ENCODE measurements at places on chromosomes 7 and 10.

DNA sequence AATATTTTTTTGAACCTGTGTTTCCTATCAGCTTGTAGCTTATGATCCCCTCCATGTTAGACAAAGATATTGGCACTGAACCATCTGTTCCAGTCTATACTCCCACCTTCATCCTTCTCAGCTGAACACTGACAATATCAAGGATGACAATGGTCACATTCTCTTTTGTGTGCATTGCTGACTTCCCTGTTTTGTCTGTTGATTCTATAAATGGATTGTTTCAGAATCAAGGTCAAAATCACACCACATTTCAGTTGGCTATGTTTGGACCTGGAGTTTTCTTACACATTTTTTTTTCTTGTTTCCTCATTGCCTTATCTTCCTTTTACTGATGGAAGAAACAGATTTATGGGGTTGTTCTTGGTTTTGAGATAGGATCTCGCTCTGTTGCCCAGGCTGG, 11.3 kb upstream of the SMURF1 start:
- no peak for DNase-seq

DNA sequence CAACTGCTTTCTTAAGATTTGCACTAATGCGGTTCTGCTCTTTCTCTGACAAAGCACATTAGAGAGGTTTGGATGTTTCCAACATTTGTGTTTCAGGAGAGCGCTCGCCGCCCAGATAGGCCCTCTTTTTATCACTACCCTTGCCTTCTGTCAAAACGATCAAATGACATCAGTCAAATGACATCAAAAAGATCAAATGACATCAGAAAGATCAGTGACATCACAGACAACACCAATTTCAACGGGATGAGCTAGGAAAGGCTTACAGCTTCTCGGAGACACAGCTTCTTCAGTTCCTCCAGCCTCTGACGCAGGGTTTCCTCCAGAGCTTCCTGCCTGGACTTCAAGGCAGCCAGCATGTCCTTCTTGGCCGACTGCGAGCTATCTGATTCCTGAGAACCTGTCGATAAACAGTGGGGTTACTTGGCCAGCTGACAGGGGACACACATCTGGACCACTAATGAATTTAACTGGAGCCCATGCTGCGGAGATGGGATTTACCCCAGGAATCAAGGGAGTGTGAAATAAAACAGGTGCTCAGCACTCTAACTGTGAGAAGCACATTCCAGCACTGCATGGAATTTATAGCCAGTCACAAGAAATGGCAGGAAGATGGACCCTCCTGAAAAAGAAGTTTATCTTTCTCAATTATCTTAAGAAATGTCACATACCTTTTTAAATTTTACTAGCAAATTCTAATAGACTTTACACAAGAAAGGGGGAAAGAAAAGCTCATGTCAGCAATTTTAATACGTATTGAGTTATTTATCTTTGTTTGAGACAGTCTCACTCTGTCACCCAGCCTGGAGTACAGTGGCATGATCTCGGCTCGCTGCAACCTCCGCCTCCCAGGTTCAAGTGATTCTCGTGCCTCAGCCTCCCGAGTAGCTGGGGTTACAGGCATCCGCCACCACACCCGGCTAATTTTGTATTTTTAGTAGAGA, 88.2 kb downstream of the PRPF18 start:
- DNase-seq: no peak

DNA sequence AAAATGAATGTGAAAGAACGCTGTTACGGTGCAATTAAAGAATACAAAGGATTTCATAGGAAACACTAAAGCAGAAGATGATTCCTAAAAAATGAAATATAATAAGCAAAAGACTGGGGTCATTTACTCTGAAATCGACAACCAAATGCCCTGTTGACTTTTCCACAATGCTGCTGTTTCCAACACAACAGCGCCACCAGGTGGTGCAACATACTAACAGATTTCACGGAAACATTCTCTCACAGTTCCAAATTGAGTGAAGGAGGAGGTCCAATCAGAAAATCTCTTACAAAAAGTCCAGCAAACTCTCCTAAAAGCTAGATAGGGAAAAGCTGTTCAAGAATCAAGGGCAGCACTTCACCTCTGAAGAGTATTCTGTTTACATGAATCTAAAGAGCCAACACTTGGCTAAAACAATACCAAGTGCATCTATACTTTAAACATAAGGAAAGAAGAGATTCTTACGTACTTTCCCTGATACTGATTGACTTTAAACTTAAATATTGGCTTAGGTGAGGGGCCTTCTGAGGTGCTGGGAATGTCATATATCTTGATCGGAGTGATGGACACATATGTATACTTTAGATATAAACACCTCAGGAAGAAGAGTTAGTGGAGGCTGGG, 55.9 kb downstream of the UPF2 start:
- DNase-seq: peak; percentile 75

- no peak for DNase-seq
These were observed 160.5 kb upstream of the FERD3L start for GRCh38 chr7:19305698-19306097.

DNA sequence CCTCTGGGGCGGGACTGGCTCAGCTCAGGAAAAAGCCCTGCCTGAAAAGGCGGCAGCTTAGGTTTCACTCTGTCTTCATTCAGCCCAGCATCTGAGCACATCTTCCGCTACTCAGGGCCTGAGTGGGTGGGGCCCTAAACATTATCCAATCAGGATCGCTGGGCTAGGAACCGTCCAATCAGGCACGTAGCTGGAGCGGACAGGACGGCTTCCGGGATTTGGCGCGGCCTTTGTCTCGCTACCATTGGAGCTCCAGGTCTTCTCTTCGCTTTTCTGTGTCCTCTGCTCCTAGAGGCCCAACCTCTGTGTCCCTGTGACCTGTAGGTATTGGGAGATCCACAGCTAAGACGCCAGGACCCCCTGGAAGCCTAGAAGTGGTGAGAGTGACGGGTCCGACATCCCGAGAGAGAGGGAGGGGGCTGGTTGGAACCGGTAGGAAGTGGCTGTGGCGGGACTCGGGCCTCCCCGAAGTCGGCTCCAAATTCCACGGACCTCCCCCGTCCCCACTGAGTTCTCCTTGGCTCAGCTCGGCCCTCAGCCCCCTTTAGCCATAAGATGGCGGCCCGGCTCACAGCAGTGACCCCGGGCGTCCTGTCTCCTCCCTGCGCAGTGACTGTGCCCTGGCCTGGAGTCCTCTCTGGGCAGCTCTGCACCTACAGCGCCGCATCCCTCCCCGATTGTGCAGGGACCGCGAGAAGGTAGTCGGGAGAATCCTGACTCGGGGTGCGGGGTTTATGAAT, 99.1 kb downstream of the ZNF680 start:
- DNase-seq: no peak

DNA sequence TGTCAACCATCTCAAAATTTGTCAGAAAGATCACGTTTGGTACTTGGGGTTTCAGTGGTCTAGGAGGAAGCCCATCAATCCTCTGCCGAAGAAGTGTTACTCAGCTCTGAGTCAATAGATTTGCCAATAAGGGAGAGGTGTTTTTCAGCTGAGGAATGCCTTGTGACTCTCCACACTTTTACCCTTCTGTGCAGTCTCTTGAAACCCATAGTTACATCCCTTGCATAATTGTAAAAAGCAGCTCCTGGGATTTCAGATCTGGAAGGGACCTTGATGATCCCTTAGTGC, 47.5 kb downstream of the INSYN2A start:
- DNase-seq: peak; percentile 17

- DNase-seq: no peak
These were observed 23.6 kb upstream of the HYAL4 start for GRCh38 chr7:123821320-123821719.

DNA sequence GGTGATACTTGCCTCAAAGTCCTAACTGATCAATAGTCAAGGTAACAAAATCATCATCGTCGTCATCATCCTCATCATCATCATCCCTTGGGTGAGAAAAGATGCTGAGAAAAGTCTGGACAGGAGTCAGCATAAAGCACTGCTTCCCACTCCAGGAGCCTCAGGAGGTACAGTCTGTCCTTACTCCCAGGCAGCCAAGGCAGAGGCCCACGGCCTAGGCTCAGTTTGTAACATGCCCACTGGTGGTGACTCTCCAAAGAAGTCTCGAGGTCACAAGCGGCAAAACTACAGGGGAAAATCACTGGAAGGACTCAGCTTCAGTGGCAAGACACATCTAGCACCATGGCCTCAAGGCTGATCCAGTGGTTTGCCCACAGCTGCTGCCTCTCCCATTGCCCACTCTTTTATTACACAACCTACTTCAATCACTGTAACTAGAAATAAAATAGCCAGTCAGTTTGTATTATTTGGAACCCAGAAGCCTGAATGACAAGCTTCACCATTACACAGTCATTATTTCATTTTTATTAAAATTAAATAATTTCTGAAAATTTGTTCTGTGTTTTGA, 150.4 kb downstream of the SRPK2 start:
- no peak for DNase-seq

GRCh38 chr7:98469088-98469487, 68.2 kb upstream of the BAIAP2L1 start:
- DNase-seq: no peak

DNA sequence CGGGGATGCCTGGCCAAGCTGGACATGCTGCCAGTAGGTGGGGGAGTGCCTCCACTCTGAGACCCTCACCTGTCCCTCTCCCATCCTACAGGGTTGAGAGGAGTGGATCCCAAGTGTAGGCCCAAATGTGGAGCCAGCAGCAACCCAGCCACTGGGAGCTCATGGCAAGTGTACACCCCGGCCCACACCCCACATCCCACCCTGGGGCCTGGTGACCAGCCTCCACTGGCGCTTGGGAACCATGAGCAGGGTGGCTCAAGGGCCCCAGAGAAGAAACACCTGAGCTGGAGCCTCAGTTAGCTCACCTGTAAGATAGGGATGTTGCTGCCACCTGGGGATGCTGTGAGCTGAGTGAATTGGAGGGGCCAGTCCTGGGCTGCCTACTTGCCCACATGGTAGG, 10.4 kb upstream of the RET start:
- no peak for DNase-seq

- DNase-seq: no peak
These were observed 191.0 kb downstream of the CAMK1D start for GRCh38 chr10:12540341-12540781.

DNA sequence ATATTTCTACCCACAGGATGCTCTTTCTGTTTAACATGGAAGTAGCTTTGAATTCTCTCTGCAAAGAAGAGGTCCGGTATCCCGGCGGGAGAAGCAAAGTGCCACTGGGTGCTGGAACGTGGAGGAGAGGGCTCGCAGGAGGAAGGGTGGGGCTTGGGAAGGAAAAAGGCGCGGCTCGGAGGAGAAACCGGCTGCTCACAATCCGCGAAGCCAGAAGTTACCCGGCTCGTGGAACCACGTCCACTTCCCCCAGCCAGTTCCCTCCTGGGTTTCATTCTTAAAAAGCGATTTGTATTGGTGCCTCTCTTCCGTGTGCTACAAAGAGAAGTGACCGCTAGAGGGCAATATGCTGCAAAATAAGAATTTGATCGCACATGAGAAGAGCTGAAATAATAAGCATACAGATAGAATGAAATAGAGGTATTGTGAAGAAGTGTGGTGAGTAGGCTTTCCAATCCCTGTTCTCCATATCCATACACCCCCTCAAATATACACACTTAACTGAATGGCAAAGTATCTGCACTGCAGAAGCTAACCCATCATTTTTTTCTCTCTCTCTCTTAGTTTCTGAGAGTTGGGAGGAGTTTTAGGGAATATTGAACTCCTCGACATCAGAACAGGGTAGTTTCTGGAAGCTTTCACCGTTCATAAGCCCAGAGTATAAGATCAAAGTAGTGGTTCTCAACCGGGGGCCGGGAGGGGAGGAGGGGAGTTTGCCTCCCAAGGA, 31.1 kb downstream of the TRIL start:
- peak; percentile 78 for DNase-seq

GRCh38 chr10:115092555-115093285, 445 bp upstream of the ATRNL1 start:
- peak; percentile 19 for DNase-seq

DNA sequence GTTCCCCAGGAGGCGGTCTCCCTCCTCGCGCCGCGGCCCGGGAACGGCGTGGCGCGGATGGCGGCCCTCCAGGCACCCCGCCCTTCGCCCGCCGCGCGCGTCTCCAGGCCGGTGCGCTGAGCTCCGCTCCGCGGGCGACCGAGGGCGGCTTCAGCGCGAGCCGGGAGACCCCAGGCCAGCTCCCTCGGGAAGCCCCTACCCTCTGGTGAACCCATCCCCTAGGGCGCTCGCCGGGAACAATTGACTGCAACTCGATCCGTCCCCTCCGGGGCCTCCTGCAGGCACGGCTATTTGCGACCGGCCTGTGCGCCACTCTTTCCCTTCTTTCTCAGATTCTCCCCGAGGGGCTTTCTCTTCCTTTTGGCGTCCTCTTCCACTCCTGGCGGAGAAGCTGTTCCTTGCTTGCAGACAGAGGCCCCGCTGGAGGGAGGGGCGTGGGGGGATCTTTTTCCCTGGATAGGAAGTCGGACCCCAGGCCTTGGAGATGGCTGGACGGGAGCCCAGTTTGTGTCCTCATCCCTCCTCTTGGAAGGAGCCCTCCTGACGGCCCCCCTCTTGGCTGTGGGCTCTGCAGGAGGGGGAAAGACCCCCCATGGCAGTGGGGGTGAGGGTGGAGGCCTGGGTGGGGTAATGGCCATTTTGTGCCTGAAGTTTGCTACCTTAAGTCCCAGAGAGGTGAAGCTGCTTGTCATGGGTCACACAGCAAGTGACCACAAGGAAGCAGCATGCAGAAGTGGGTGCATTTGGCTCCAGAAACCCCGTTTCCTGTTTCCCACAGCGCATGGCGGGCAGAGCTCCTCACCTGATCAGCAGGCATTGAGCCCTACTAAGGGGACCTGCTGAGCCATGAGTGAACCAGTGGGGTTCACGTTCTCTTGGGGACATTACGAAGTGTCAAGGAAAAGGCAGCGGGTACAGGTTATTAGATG, 171.2 kb upstream of the TNRC18 start:
- DNase-seq: no peak

DNA sequence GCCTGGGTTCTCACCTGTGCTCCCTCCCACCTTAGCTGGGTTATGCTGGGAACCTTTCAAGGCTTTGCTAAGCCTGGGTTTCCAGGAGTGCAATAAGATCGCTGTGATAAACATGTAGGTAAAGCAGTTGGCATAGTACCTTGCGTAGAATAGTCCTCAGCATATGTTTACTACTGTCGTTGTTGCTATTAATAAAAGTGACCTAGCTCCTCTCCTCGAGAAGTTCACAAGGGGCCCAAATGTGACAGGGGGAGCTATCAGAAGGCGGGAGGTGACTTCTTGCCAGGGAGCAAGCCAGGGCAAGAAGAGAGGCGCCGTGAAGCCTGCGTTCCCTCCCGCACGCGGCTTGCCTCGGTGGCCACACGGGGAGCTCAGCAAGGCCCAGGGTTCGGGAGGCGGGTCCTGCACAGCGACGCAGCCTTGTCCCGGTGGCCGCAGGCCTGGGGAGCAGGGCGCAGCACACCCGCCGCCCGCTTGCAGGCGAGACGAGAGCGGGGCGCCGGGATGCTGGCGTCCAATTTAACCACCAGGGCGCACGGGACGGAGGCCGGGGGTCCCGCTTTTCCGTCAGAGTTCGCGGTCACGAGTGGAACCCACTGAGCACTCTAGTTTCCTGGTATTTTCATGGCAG, 106.2 kb downstream of the SNX10 start:
- DNase-seq: no peak

- DNase-seq: no peak
These were observed 519.2 kb downstream of the TFEC start for GRCh38 chr7:115511330-115511729.

DNA sequence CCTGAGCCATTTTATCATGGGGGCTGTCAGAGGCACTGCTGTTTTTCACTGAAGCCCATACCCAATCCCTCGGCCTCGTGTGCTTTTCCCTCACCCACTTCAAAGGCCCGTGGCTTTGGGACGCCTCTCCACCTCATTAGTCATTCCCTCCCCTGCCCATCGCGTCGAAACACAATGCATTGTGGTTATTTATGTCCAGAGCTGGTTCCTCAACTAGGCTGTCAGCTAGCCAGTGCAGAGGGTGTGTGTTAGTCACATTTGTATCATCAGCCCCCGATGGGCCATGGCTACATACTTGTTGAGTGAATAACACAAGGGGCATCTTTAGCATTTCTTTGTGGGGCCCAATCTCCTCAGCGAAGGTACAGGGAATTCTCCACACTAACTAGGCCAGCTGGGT, 3.8 kb upstream of the CRCP start:
- DNase-seq: peak; percentile 41
